ENCODE measurements at places on chromosomes 3 and 15. TPM values are rescaled to one million over a fixed set of nuclear protein-coding genes. Genes with fewer than 3 reads are reported as not detected.

PIGZ gene
- 0.47 TPM for total RNA-seq

DNA sequence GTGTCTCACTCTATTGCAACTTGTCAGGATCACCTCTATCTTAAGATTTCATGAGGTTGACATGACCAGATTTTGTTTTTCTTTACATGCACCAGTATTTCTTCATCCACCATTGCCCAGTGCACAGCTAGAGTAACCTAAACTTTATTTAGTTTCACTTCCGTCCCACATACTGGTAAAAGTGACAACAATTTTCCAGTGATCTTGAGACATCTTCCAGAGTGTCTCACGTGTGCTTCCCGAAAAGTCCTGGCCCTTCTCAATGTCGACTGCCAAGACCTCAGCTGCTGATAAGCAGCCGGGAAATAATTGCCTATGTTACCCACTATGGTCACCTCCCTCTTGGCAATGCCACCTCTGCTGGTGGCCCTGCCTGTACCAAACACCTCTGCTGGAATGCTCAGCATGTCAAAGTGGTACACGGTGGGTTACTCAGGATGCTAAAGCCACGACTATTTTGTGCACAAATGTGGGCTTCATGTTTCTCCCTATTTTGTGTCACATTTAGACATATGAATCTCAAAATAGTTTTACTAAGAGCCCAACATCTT is 379.7 kb upstream of the TGFBR2 start:
- no peak overlapping the region for H3K27ac ChIP-seq
- H3K27me3 ChIP-seq, result peaks cover 4% of the 10 kb centered on the region
- no peak for DNase-seq
- no peaks in the 10 kb centered on the region for H3K36me3 ChIP-seq
- H3K4me1 ChIP-seq, result no peaks in the 10 kb centered on the region
- H3K4me3 ChIP-seq, result no peak overlapping the region

DNA sequence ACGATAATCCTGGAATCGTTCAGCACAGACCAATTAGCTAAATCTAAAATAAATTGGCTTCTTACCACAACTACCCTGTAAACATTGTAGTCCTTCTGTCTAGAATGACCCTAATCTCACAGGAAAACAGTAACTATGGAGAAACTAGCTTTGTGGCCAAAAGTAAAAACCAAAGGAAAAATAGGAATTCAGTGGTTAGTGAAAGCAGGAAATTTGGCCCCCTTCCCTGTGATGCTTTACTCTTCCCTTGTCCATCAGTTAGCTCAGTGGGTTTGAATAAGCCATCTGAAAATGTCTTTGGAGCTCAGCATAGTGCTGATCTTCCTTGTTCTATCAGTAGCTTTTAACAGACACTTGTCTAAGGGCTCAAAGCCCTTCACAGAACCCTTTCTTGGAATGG is 1.6 kb downstream of the NMD3 start:
- peak overlapping the region; percentile 93 for H3K4me3 ChIP-seq
- peaks cover 10% of the 10 kb centered on the region for H3K36me3 ChIP-seq
- DNase-seq, result no peak

BFSP2 gene
- 6.6 TPM for total RNA-seq

All from CD4-positive, CD25-positive, alpha-beta regulatory T cell (primary cell).